NCI-H524 treated with DMSO at 0.1 percent for 48 hours (cell line): ENCODE measurements at places on chromosomes 1 and 21.

GRCh38 chr1:31718327-31718897 lies 14.6 kb upstream of the COL16A1 start:
- DNase-seq: no peak

GRCh38 chr1:157096881-157097280 lies 2.7 kb downstream of the ETV3L start:
- DNase-seq: no peak

DNA sequence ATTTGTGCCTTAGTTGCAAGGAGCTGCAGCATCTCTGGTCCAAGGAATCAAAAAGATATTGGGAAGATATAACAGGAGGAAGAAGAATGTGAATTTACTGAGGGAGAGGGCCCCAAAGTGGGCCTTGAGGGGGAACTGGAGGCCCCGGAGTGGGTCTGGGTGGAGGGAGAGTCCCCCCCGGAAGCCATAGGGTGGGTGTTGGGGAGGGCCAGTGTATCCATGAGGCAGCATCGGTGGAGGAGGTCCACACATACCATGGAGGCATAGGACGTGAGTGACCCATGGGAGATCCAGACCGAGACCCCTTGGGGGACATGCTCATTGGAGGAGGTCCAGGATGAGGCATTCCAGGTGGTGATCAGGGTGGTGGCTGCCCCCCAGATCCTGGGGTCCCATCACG lies 708 bp upstream of the C1orf167 start:
- DNase-seq: no peak

DNA sequence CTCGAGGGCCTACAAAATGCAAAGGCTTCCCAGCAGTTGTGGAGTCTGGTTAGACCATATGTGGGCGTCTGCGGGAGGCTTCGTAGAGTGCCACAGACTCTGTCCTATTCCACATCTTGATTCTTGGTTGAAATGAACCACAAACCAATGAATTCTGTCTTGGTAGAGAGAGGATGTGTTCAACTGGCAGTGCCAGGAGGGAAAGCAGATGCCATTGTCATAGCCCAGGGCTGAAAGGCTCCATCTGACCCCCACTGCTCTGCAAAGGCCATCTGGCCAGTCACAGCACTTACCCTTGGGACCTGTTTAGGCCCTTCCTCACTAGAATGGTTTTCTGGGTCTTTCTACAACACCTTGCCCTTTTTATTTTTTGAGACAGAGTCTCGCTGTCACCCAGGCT lies 22.1 kb downstream of the ACOT11 start:
- no peak for DNase-seq

DNA sequence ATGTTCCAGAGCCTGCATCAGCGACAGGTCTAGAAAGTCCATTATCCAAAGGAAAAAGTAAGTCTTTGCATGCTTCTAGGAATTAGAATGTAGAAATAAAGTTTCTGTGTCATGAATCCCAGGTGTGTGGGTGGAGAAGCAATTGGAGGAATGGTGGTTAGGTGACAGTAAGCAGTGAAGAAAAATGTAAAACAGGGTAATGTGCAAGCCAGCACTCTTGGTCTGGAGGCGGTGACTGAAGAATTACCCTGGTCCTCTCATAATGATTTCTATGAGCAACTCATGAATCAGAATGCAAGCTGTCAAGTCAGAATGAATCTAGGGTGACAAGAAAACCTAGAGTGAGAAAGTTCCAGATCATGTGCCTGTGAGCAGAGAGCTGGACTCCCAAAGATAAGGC lies 33.6 kb downstream of the PLPPR4 start:
- DNase-seq: no peak

GRCh38 chr1:229886636-229887035 lies 180.4 kb upstream of the GALNT2 start:
- no peak for DNase-seq

DNA sequence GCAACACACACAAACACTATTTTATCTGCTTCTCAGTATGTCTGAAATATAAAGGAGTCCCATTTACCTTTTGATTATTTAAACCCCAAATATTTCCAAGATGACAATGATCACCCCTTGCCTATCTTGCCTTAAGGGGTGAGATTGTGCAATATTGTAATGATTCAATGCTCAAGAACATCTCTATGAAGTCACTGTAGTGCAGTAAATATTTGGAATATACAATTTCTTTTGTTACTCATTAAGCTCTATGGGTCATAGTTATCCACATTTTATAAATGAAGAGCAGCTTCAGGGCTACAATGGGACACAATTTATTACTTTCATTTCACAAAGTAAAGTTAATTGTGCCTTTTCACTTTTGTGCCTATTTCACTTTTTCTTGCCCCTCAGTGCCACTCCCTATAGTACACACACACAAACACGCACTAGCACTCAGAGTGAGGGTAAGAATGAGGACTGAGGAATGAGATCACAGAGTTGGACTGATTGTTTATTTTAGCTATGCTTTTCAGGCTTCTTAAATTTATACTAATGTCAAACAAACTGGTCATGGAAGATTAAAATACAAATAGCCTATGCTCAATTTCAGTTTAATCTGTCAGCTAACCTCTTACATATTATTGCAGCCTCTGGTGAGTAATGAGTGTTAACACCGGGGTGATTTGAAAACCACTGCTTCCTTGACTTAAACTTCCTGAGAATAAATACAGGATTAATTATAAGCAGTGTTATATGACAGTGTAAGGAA lies 521.0 kb upstream of the B3GALT2 start:
- DNase-seq: no peak

- DNase-seq: no peak
Observed at GRCh38 chr1:81681601-81682266, 119.0 kb upstream of the ADGRL2 start.

DNA sequence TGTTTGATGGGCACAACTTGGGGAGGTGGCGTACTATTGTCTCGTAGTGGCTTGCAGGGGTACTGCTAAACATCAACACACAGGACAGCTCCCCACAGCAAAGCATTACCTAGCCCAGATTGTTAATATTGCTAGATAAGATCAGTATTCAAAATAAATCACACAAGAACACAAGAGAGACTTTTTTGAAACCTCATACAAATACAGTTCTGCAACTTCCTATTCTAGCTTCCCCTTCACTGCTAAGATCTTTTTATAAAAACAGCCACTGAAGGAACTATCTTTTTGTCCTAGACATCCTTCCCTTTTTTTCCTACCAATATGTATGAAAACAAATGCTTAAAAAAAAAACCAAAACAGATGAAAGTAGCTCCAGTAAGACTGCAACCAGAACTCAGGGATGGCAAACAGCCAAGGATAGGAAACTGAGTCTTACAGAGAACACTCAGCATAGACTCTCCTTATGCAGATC lies 137.8 kb upstream of the KRTAP19-8 start:
- no peak for DNase-seq

- no peak for DNase-seq
Observed at GRCh38 chr1:28510273-28510969, 4.6 kb downstream of the RCC1 start.

- DNase-seq: no peak
Observed at GRCh38 chr1:166905900-166906299, 29.8 kb upstream of the TADA1 start.

DNA sequence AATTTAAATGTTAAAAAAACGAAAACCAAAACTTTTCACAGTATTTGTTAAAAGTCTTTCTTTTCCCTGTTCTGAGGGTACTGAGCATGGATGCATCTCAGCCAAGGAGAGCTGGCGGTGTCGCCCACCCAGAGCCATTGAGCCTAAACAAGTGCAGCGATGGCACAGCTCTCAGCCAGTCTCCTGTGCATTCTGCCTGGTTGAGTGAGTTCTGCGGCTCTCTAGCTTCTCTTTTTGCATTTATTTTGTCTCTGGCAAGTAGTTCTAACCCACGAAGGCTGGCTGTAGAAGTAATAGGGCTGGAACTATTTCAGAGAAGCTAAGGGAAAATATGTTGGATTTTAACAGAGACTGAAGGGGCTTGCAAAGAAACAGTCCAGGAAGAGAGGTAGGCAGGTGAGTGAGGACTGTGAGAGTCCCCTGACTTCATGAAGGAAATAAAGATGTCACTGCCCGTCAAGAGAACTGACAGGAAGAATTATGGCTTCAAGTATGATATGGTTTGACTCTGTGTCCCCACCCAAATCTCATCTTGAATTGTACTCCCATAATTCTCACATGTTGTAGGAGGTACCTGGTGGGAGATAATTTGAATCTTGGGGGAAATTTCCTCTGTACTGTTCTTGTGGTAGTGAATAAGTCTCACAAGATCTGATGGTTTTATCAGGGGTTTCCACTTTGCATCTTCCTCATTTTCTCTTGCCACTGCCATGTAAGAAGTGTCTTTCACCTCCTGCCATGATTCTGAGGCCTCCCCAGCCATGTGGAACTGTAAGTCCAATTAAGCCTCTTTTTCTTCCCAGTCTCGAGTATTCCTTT lies 35.7 kb upstream of the LIN9 start:
- no peak for DNase-seq

DNA sequence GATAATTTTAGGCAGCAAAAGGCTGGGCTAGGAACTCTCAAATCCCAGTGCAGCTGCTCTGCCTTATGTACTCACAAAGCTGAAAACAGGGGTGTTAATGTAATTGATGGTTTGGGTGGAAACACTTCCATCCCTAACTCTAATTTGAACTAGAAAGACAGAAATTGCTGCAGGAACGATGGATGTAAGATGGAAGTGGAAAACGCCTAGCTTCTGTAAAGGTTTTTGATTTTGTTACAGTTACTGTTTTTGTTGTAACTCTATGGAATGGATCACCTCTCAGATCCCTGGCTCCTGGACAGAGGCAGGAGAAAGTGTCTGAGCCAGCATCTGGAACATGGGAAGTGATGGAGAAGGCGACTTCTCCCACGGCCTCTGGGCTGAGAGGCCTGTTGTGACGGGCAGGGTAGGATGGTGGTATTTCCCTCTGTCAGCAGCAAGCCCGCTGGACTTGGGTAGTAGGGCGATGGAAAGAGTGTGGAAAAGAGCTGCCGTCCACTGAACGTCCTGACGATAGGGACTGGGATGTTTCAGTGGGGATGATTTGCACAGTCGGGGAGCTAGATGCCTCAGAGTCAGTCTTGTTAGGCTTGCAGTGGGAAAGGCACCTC lies 1.6 kb downstream of the TRAF5 start:
- DNase-seq: no peak
